ENCODE measurements at places on chromosomes 11 and 22.

- peak; percentile 78 for DNase-seq
Measured at GRCh38 chr11:12771875-12772274, 97.7 kb downstream of the TEAD1 start.

GRCh38 chr11:15471048-15471894 is 356.5 kb downstream of the INSC start:
- DNase-seq = no peak

- DNase-seq = peak; percentile 11
Measured at GRCh38 chr11:45021001-45021400, 70.3 kb upstream of the TP53I11 start.

GRCh38 chr11:67604815-67605214 is 1.9 kb upstream of the NDUFV1 start:
- DNase-seq = no peak

- DNase-seq = no peak
Measured at GRCh38 chr11:20474882-20475517, 87.5 kb downstream of the PRMT3 start.

GRCh38 chr11:26778000-26778757 is 56.3 kb upstream of the SLC5A12 start:
- peak; percentile 79 for DNase-seq

GRCh38 chr22:23790819-23791737 is 4.3 kb downstream of the SMARCB1 start:
- DNase-seq = peak; percentile 80

DNA sequence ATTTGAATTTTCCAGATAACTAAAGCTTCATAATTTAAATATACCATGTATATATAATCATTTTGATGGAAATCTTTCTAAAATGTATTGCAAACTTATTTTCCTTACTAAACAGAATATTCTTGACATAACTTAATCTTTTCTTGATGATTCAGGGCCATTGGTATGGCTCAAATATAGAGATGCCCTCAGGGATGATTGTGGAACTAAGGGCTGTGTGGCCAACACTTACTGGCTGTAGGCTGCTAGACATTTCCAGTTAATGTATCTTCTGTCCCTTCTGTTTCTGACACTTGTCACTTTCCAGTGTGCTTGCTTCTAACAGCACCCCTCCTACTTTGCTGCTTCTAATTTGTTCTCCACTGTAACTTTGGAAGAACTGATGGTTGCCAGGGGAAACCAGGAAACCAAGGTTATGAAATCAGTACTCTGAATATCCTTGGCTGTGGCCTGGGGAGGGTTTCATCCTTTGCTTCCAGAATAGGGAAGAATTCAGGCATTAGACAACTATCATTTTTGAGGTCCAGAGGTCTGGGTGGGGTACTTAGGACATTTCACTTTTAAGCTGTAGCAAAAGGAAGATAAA is 697.2 kb downstream of the ETS1 start:
- peak; percentile 76 for DNase-seq

DNA sequence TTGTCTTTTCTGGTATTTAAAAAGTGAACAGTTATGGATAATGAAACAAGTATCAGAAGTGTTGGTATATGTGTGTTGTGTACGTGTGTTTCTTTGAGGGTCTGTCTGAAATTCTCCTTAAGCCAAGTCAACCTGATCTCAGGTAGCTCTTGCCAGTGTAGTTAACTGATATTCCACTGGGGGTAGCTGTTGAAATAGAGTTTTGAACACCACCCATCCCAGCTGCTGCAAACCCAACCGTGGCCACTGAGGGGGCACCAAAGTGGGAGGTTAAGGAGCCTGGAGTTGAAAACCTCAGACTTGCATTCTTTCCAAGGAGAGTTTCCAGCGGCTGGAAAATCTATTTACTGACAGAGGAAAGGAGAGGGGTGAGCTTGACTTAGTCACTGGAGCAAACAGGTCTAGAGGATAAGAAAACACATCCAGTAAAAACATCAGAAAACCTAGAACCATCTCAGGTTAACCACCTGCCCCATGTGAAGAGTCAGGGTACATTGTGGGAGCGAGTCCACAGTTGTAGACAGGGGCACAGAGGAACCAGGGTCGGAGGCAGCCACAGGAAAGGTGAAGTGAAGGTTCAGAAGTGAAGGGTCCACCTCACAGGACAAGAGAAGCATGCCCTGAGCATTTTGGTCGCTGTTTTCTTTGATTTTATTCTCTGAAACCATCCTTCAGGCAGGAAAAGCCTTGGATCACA is 8.8 kb upstream of the CUL5 start:
- DNase-seq = peak; percentile 26

- peak; percentile 46 for DNase-seq
Measured at GRCh38 chr11:130386056-130386455, 42.4 kb downstream of the ADAMTS8 start.

DNA sequence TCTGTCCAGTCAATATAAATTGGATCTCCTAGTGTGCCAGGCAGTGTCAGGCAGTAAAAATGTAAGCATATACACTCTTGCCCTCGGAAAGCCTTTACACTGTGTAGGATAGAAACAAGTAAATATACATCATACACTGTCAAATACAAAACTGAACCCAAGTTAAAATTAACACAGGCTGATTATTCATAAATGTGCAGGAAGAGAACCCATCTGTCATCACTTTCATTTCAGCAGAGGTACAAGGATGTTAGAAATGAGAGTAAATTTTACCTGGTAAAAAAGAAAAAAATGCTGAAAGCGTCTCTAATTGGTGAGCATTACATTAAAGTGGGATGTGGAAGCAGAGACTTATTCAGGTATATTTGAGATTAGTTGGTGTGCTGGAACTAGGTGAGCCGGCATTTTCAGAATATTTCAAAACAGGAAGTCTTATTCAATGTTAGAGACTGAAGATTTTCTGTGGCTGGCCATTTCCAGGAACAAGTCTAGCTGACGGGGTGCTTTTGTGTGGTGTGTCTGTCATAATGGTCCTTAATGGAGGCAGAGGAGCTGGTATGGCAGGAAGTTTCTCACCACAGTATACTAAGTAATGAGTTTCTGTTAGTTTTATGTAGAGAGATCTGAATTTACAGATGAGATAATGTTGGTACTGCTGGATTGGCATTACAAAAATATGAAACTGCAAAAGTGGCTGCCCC is 192.6 kb downstream of the CASP12 start:
- DNase-seq = no peak
